Psoas muscle (tissue), 8 donors: ENCODE measurements at places on chromosomes 3 and 15.

GRCh38 chr3:139016430-139017048 is 4.2 kb downstream of the PRR23B start:
- DNase-seq: no peak

- DNase-seq: no peak
Observed at GRCh38 chr15:57385923-57386390, 9.7 kb downstream of the CGNL1 start.

GRCh38 chr15:51117270-51117669 is 22.6 kb upstream of the TNFAIP8L3 start:
- DNase-seq: no peak

GRCh38 chr15:101099183-101099582 is 152.7 kb downstream of the CHSY1 start:
- DNase-seq: no peak
